ENCODE measurements at places on chromosomes 1 and 21.

- no peak for DNase-seq
Measured at GRCh38 chr21:33810766-33811165, 104.8 kb downstream of the ATP5PO start.

GRCh38 chr1:17183388-17184160 lies 21.4 kb upstream of the PADI1 start:
- no peak for DNase-seq

GRCh38 chr1:186735463-186735862 lies 55.2 kb upstream of the PTGS2 start:
- DNase-seq, result no peak

DNA sequence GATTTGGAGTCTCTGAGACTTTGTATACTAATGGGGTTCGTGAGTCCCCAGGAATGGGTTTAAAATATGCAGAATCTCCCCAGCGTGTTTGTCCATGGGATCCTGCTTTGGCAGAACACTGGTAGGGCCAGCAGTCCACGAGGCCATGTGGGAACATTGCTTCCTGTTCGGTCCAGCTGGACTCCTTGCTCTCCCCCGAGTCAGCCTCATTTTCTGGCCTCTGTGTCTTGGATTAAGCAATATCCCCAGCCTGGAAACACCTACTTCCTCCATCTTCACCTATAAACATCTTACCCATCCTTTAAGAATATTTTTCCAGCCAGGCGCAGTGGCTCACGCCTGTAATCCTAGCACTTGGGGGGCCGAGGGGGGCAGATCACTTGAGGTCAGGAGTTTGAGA lies 142.4 kb downstream of the NAV1 start:
- no peak for DNase-seq

DNA sequence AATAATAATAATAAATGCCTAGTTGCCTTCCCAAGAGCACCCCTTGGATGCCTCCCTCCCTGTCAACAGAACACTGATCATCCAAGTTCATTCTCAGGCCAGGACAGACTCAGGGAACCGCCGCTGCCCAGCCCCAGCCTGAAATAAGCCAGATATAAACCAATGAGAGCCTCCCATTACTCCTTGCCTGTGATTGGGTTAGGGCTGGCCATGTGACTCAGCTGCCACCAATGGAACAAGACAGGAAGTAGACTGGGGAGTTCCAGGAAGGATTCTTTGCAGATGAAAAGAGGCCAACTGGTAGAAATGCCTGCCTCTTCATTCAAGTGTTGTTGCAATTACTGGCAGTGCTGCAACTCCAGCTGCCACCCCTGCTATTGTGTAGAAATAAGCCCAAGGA lies 146.4 kb upstream of the TIAM1 start:
- no peak for DNase-seq

- DNase-seq, result no peak
Measured at GRCh38 chr21:28099001-28099705, 893.5 kb downstream of the LTN1 start.

DNA sequence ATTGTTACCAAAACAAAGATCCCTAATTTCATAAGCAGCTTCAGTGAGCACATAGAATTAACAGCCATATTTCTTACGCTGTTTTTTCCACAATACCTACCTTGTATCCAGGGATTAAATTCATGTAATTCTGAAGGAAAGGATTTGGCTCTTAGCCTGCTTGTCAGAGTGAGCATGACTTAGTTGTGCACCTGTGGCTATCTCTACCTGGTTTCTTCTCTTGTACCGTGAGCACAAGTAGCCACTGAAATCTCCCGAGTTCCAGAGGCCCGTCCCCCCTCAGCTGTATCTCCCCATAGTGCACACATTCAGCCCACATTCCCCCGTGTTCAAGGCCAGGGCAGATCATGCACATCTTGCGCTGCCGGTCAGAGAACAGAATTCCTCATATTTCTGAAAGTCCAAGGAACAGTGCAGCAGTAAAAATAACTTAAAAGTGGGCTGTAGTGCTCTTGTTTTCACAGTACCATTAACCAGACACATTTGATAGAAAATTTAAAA lies 2.3 kb downstream of the TENT5C start:
- no peak for DNase-seq

DNA sequence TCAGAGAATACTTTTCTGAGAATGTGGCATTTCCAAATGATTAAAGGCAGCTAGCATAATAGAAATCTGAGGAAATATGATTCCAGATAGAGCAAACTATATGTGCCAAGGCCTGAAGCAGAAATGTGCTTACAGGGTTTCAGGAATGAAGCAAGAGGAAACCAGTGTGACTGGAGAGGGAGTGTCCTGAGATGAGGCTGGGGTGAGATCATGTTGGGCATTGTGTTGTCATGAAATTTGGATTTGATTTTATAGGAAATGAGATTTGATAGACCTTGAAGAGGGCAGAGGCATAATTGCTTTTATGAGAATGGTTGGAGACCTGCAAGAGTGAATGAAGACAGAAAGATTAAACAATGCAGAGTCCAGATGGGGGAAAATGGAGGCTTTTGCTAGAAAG lies 338.1 kb upstream of the SNX7 start:
- no peak for DNase-seq

DNA sequence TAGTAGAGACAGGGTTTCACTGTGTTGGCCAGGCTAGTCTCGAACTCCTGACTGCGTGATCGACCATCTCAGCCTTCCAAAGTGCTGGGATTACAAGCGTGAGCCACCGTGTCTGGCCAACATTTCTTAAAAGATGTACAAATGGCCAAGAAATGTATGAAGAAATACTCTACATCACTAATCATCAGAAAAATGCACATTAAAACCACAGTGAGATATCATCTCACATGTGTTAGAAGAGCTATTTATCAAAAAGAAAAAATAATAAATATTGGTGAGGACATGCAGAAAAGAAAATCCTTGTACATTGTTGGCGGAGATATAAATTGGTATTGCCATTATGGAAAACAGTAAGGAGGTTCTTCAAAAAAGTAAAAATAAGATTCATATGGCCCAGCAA lies 33.6 kb upstream of the TNFSF18 start:
- no peak for DNase-seq

DNA sequence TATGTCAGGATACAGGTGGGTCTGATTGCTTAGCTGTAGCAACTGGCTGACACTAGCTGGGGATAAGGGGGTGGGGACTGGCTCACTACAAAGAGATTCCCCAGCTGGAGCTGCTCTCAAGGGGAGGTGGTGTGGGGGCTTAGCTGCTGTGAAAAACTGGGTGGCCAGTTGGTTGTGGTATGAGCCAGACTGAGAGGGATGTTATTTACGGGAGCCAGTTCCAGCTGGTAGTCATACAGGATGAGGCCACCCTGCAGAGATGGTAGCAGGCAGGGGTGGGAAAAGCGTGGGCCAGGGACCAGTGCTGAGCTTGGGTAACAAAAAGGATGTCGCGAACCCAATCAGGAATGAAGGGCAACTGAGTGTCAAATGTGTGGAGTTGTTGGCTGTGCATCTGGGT lies 204.0 kb upstream of the C21orf91 start:
- DNase-seq, result no peak

DNA sequence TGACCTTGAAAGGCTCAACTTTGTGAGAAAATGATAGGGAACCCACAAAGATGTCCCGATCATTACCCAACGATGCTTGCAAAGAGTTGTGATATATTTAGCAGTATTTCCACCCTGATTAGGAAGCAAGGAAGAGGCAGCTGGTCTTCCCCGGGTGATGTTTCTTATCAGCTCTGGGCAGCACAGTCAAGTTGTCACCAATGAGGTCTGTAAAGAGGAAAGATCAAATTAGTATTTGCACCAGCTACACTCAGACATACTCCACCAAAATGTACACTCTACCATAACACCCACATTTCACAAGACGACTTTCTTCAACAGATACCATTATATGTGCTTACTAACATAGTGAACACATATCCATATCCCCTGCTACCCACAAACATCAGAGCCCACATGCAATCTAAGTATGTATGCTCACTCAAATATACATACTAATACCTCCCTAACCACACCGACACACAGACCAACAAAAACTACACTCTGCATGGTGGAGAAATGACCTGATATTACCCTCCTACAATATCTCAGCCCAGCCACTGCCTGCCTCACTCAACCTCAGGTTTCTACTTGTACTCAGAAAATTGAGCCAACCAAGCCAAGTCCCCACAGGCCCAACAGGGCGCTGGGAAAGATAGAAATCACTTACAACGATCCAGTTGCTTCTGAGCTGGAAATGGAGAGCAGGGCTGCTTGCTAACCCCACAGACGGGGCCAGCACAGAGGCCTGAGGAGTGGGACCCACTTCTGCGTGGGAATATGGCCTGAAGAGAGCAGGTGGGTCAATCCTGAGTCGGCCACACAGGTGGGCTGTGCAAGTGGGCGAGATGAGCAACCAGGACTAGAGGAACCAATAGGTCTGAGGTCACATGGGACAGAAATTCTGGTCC lies 4.6 kb upstream of the BTG2 start:
- DNase-seq, result no peak

DNA sequence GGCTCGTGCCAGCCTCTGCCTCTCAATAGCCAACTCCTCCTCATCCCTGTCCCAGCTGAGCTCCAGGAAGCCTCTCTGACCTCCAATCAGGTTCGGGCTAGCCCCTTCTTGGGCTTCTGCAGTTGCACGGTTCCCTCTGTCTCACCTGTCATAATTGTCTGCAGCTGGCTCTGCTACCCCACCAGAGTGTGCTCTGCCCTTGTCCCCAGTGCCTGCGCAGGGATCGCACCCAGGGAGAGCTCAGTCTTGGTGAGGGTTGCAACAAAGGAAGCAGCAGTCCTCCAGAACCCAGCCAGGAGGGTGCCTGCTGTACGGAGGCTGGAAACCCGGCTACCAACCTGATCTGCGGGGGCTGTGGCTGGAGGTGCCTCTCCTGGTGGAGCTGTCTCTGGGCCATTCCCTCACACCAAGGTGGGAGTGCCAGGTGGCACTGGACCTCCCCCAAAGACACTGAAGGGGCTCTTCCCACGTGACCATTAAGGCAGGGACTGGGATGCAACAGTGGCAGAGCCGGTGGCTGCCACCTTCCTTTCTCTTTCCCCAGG lies 63.5 kb upstream of the DMRTB1 start:
- DNase-seq, result no peak

DNA sequence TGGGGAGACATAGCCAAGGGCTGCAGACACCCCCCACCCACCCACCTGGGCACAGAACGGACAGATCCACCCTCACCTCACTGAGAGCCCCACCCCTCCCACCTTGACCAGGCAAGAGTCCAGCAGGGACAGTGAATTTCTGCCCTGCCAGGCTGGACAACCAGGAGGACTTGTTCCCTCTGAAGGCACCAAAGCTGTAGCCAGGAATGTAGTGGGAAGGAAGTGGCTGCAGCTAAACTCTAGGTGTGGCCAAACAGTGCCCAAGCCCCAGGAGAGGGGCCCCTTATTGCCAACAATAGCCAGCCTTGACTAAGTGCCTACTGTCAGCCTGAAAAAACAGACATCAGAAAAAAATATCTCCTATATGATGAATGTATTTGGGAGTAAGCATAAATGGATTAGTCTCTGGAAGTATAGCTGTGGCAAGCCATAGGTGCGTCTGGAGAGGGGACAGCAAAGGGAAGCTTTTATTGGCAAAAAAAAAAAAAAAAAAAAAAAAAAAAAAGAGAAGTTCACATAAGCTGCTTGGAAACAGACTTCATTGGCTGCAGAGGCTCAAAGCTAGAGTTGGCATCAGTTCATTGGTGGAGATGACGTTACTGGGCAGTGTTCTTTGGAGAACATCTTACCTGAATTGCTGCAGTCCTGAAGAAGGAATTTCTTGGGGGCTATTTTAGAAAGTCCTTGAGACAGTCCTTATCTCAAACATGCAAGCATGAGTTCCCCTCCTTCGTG lies 64.1 kb upstream of the TMEM51 start:
- no peak for DNase-seq

- DNase-seq, result no peak
Measured at GRCh38 chr1:228376651-228377631, 29.7 kb downstream of the TRIM11 start.

DNA sequence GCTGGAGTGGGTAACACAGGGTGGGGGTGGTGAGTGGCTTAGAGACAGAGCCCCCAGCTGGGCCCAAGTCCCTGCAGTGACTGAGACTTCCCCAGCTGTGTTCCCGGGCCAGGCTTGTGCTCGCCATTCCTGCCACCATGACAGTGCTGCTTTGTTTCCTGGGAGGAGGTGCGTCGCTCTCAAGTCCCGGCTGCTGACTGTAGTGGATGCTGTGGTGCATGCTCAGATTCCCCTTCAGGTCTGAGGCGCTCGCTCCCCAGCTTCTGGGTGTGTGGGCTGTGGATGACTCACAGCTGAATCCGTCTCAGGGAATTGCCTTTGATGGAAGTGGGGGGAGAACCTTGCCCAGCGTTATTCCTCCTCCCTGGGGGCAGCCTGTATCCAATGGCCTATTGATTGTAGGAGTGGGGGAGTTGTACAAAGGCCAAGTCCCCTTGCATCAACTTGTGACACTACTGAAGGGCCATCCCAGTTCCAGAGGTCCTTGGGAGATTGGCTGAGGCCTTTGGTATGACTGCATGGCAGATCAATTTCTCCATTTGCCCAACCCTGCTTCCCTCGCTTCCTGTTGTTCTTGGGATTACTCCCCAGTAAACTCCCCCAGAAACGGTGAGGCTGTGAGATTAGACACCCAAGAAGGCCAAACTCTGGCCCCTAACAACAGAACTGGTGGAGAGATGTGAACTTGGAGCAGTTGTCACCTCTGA lies 17.8 kb upstream of the POU3F1 start:
- no peak for DNase-seq

- peak; percentile 85 for DNase-seq
Measured at GRCh38 chr1:109667452-109668122, at the start of gene GSTM2. Gene GSTM2, plus strand, starts transcription at chr1:109668057. Its CDS starts 59 bp downstream, at chr1:109668116.

- no peak for DNase-seq
Measured at GRCh38 chr1:28129150-28129549, 40.7 kb upstream of the EYA3 start.

- DNase-seq, result no peak
Measured at GRCh38 chr21:44703731-44704635, 7.0 kb downstream of the KRTAP10-12 start.

DNA sequence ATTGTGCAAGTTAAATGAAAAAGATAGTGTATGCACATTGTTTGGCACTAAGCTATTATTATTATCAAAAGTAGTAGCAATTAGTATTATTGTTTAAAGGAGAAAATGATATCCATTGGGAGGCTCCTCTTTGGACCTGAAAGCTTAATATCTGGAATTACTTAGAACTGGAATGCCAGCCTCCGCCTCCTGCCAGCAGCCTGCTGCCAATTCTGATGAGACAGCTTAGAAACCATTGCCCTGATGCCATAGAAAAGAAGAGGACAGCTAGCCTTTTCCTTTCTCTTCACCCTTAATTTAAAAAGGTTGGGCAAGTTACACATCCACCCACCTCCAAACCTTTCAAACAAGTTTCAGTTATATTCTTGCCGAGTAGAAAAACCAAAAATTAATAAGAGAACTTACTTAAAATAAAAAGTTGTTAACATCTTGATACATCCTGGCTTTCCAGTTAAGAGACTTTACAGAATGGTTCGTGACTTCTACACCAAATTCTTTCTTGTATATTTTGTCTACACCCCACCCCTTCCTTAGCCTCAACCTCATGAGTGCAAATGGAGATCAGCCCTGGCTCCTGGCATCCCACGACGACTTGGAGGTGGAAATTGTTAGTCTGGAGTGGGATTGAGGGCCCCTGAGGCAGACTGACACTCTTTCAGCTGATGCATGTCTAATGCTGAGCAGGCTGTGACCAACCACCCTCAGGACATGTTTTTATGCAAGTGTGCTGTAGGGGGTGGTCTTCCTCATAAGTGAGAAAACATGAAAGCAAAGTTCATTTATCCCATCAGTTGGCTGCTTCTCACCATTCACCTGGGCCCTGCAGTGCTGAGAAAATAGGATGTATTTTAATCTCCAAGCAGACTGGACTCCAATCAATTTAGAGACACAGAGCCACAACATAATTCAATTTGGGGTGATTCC lies 120.6 kb downstream of the KCNJ15 start:
- no peak for DNase-seq

- no peak for DNase-seq
Measured at GRCh38 chr1:53847980-53848379, 9.9 kb upstream of the NDC1 start.

All from activated naive CD4-positive, alpha-beta T cell (primary cell).